Regular cardiac myocyte (primary cell): ENCODE measurements at places on chromosomes 3 and 15. TPM values are rescaled to one million over a fixed set of nuclear protein-coding genes. Genes with fewer than 3 reads are reported as not detected.

SEMA4B gene
- 8.8 and 24.2 TPM in 2 replicates for total RNA-seq

FBXO45 gene
- total RNA-seq, result 8.2 and 15.7 TPM in 2 replicates

GOLGA6L10 gene
- under 0.01 and 0.19 TPM in 2 replicates for total RNA-seq

FBXW12 gene
- 0.28 TPM in 1 of 2 replicates, not detected in the other for total RNA-seq

CKMT1B gene
- total RNA-seq, result 0.85 TPM in 1 of 2 replicates, not detected in the other

CDAN1 gene
- total RNA-seq, result 7.9 and 10.4 TPM in 2 replicates

GLT8D1 gene
- 112 and 118 TPM in 2 replicates for total RNA-seq

ADCY5 gene
- total RNA-seq, result under 0.01 TPM in 1 of 2 replicates, not detected in the other

FBN1 gene
- 823 and 1,944 TPM in 2 replicates for total RNA-seq

INAFM2 gene
- total RNA-seq, result 37.8 and 39.5 TPM in 2 replicates
